ENCODE measurements at places on chromosomes 13 and 19.

GRCh38 chr19:15367439-15367838, 12.1 kb downstream of the AKAP8 start:
- no peak for DNase-seq

DNA sequence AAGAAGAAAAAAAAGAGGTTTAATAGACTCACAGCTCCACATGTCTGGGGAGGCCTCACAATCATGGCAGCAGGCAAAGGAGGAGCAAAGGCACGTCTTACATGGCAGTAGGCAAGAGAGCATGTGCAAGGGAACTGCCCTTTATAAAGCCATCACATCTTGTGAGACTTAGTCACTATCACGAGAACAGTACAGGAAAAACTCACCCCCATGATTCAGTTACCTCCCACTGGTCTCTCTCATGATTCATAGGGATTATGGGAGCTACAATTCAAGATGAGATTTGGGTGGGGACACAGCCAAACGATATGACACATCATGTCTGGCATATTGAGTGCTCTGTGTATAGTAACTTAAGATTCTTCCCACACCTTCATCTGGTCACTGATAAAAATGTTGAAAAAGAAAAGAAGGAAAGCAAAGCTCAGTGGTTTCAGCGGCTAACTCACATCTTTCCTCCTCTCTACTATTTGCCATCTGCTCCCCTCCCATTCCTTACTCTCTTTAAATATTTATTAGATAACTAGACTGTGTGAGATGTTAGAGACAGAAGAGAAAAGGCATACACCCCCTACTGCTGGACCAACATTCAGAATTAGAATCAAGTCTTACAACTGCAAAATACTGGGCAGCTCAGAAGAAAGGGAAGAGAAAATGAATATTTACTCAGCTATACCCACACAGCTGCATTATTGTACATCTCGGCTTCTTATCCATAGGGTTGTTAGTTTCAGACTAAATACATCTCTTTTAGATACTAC, 60.1 kb upstream of the AKAP11 start:
- DNase-seq = no peak

GRCh38 chr13:73808318-73808717, 325.9 kb downstream of the KLF12 start:
- DNase-seq = no peak

GRCh38 chr19:7701654-7702457, at the start of gene FCER2:
FCER2 (minus strand) TSS chr19:7702131; CDS start chr19:7699760, 2,371 bp downstream.
- DNase-seq = no peak

DNA sequence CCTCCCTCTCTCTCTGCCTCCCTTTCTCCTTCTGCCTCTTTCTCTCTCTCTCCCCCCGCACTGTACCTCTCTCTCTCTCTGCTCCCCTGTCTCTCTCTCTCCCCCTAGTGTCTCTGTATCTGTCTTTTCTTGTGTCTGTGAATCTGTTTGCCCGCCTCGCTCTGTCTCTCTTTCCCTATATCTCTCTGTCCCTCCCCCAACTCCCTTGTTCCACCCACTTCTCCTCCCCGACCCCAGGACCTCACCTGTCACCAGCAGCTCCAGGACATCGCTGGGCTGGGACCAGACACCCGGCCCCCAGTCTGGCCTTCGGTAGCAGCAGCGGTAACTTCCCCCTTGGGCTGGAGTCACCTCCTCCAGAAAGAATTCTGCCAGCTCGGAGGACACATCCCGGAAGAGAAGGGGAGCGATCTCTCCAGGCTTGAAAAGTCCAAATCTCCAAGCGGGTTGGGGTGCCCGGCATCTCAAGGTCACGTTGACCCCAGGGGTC, 3.9 kb downstream of the OSCAR start:
- DNase-seq = peak; percentile 9

- peak; percentile 86 for DNase-seq
These were observed 6.5 kb upstream of the LIPE start for GRCh38 chr19:42433503-42434260.

Measured in eye (tissue), 1 donor.